Dermis blood vessel endothelial cell (primary cell): ENCODE measurements at places on chromosomes 12 and 14. TPM values are rescaled to one million over a fixed set of nuclear protein-coding genes. Genes with fewer than 3 reads are reported as not detected.

Gene LRFN5
- total RNA-seq = not detected in 2 replicates

Gene BCL7A
- total RNA-seq = 4.6 and 6.8 TPM in 2 replicates

Gene DIO2
- 0.51 TPM in 1 of 2 replicates, not detected in the other for total RNA-seq

Gene HHIPL1
- total RNA-seq = 1.7 and 4.1 TPM in 2 replicates

Gene PLEKHG3
- total RNA-seq = 9.2 and 9.4 TPM in 2 replicates

Gene CCND2
- 111 and 140 TPM in 2 replicates for total RNA-seq

Gene BDKRB2
- 0.05 and 0.34 TPM in 2 replicates for total RNA-seq

Gene TOMM20L
- not detected in 2 replicates for total RNA-seq

Gene NAV3
- total RNA-seq = 5.4 and 6.0 TPM in 2 replicates

Gene SDR9C7
- not detected in 2 replicates for total RNA-seq

Gene RD3L
- not detected in 2 replicates for total RNA-seq

Gene C12orf56
- total RNA-seq = under 0.01 and 0.05 TPM in 2 replicates

Gene RAD51AP1
- 12.3 and 34.2 TPM in 2 replicates for total RNA-seq

Gene TAS2R42
- total RNA-seq = not detected in 2 replicates

Gene C1R
- 2.0 TPM in 2 replicates for total RNA-seq

Gene TAS2R13
- total RNA-seq = 0.84 and 1.0 TPM in 2 replicates

Gene LRCOL1
- 3.2 and 6.6 TPM in 2 replicates for total RNA-seq
